ENCODE measurements at places on chromosomes 12 and 14.

GRCh38 chr12:67784831-67785230 is 136.3 kb downstream of the DYRK2 start:
- no peak for DNase-seq

DNA sequence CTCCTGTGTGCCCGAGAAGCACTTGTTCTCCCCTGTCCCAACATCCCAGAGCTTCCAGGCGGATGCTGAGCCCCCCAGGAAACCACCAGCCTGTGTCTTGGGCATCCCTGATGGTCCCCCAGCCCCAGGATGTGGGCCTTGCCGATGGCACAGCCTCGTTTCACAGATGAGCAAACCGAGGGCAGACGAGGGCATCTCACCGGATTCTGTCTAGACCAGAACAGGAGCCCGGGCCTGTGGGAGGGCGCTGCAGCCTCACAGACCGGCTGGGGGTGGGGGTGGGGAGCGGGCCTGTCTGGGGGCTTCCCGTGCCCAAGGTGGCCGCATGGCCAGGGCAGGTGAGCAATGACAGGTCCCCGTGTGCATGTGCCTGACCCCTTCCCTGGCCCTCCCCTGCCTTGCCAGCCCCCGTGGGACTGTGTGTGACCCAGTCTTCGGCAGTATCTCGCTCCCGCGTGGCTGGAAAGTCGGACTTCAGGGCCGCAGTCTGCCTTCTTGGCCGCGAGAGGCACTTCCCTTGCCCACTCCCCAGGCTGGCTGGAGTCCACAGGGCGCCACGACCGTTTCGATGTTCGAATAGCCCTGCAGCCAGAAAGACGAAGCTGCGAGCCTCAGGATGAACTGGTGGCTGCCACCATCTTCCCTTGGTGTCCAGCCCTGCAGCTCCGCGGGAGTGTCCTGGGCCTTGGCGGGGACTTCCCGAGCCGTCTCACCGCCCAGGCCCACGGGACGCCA is 8.9 kb downstream of the RFLNA start:
- no peak for DNase-seq

GRCh38 chr12:26633591-26634210 is 199.3 kb downstream of the ITPR2 start:
- DNase-seq, result no peak

DNA sequence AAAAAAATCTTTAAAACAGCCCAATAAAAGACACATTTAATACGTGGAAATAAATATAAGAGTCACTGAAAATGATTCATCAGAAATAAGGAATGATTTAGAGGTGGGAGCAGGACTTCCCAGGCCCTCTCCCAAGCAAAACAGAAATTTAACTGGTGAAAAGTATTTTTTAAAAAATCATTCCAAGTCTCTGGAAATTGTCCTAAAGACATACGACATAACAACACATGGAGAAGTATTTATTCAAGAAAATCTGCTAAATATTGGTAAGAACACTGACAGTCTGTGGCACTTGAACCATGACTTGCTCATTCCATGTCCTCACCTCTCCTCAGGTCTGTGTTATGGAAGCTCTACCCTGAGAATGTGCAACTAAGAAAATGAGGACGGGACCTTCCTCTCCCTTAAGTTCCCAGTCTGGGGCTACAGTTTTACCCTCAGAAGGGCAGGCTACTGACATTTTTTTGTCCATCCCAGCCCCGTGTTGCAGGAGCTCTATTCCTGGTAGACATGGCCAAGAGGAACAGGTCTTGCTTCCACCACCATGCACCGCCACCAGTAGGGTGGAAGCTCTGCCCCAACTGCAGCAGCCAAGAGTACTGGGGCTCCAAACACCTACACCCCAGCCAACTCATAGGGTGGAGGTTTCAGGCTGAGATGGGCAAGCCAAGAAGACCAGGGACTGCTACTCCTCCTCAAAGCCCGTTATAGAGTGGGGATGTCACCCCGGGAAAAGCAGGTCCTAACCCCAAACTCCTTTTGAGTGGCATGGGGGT is 193.0 kb downstream of the CRADD start:
- DNase-seq, result no peak

- no peak for DNase-seq
These were observed 705 bp upstream of the CHGA start for GRCh38 chr14:92922155-92922735.

Data from NCI-H187 treated with DMSO at 0.1 percent for 48 hours (cell line).